Right atrium auricular region (tissue), 2 donors: ENCODE measurements at places on chromosomes 2 and 18. TPM values are rescaled to one million over a fixed set of nuclear protein-coding genes. Genes with fewer than 3 reads are reported as not detected.

Gene DNAJC5G
- 0.94 TPM for total RNA-seq

Gene DCDC2C
- total RNA-seq: not detected

Gene SERPINB13
- not detected for total RNA-seq

Gene OTOS
- total RNA-seq: not detected

Gene TNS1
- 393 TPM for total RNA-seq
